Effector CD8-positive, alpha-beta T cell (primary cell): ENCODE measurements at places on chromosomes 2 and 18.

GRCh38 chr2:138112536-138112935, 148.3 kb downstream of the HNMT start:
- DNase-seq: no peak

GRCh38 chr18:57397440-57398132, 37.6 kb upstream of the ONECUT2 start:
- DNase-seq: no peak

DNA sequence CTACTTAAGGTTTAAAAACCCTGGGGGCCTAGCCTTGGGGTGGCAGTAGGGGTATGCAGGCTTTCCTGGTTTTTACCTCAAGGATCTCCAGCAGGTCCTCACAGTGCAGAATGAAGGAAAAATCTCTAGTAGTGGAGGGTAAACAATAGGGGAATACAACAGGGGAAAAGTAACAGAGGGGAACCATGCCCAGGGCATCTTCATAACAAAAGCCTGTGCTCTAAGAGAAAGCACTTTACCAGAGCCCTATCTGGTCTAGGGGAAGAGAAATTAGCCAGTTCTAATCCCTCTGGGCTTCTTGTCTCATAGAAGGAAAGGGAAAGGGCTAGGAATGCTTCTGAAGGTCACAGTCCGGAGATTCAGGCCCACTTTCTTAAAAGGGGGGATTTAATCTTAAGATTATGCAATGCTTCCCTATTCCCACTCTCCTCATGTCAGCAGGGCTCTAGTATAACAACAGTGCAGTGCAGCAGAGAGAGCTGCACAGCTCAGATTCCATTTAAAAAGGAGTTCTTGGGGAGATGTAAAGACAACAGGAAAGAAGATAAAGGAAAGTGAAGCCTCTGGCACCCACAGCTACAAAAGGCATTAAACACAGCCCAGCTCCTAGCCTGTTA, 149.0 kb upstream of the CYP1B1 start:
- DNase-seq: no peak

- peak; percentile 3 for DNase-seq
Observed at GRCh38 chr18:74499633-74500032, 3.5 kb downstream of the CNDP2 start.

DNA sequence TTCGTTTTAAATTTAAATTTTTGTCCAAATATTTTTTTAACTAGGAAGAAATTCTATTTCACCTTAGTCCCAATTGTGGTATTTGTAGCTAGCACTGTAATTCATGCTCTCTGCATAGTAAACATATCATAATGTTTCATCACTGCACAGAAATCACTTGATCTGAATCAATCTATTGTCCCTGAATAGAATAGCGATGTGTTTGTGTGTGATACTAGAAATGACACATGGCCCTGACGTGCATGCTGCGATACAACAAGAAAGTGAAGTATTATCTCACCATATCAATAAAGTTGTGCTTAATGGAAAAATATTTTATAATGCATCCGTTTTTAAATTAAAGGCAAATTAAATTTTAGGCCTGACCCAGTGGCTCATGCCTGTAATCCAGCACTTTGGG, 10.0 kb downstream of the TTL start:
- no peak for DNase-seq

DNA sequence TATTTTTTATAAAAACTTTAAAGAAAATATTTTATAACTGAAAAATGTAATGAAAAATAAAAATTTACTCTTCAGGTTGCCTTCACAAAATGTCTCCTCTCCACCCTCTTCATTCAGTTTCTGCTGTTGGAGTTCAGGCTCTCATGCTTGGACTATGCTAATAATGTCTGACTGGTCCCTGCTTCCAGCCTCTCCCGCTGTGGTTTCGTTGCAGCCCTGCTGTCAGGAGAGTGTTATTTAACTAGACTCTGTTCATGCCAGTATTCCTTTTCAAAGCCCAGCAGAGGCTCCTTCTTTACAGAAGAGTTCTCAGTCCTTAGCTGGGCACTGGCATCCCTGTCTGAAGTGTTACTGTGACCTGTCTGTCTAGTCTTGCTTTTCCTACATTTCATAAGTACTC, 40.4 kb downstream of the CLIP4 start:
- no peak for DNase-seq

- DNase-seq: no peak
Observed at GRCh38 chr2:119195001-119195400, 28.6 kb upstream of the STEAP3 start.

- no peak for DNase-seq
Observed at GRCh38 chr2:32248299-32248698, 16.4 kb downstream of the NLRC4 start.

DNA sequence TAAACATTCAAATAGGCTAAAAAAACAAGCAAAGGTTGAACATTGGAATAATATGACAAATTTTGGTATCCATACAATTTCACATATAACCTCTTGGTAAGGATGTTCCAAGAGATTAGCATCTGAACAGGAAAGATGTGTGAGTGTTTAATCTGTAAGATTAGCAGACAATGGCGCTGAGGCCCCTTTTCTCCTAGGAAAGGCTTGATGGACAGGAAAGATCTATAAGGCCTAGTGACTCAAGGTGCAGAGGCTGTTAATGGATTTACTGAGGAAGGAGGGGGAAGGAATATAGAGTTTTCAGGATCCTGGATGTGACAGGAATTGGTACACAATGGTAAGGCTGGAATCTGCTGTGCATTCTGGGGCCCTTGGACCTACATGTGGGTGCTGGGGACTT, 48.1 kb upstream of the SMAD2 start:
- no peak for DNase-seq

DNA sequence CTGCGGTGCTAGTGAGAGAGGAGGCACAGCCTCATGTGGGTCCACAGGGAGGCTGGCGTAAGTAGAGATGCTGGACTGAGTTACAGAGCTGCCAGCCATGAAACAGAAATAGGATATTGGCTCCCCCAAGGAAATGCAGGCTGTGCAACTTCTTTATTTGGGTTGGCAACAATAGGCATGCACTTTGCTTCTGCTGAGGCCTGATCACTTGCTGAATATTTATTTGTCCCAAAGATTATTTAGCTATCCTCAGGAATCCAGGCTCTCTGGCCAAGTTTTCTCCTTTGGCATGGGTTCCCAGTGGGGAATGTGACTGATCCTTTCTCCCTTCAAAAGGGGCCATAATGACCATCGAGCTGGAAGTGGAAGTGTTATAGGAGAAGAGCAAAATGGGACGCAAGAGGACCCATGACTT, 60.0 kb downstream of the MAPK4 start:
- DNase-seq: no peak

DNA sequence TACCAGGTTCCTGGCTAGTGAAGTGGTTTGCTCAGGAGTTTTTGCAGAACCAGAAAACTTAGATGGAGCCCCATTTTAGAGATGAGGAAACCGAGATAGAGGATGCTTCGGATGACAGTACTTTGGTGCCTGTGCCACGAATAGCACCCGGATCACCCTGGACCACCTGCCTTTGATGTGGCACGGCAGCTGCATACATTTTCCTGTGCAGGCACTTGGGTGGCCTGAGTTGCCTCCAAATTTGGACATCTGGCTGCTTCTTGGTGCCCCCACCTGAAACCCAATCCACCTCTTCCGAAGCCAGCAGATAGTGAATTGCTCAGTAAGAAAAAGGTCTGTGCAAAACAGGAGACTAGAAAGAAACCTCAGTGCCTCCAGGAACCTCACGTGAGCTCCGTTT, 140.6 kb upstream of the ID2 start:
- DNase-seq: no peak

DNA sequence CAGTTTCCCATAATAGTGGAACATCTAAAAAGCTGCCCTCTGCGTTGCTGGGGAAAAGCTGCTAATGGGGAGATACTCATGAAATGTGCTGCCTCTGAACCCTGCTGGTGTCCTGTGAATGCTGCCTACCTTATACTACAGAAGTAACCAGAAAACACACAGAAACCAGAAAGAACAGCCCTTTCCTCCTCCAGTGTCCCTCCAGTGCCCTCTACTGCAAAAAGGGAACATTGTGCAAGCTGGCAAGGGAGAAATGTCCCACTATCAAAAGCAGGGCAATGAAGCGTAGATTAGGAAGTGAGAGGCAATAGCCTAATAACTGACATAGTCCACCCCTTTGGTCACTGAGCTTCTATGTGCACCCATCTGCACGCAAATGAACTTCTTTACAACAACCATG, 162.7 kb upstream of the ETAA1 start:
- no peak for DNase-seq

DNA sequence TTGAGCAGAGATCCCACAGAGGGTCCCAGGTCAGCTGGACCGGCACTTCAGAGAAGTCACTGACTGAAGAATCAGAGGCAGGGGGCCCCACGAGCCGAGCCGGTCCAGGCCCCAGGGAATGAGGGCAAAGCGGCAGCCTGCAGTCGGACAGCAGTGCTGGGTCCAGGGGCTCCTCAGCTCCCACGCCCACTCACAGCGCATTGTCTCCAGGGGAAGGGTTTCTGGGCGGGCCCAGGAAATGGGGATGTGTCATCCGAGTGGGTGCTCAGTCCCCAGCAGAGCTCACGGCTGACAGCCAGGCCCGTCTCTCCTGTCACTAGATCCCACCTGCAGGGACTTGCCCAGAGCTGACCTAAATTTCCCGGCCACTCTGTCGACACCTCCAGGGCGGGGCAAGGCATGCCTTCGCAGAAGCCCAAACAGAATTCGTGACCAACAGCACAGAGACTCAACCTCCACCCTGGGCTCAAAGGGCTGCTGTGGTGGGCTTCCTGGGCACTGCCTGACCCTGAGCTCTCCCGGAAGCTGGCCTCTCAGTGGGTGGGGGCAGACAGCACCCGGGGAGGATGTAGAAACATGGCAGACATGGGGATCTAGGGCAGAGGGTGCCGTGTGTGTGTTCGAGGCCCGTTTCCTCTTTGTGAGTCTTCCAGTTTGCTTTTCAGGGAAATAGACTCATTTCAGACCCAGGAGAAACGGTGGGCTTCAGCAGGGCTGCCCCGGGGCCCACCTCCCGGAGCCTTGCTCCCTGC, 42.1 kb upstream of the TAF1B start:
- DNase-seq: no peak

DNA sequence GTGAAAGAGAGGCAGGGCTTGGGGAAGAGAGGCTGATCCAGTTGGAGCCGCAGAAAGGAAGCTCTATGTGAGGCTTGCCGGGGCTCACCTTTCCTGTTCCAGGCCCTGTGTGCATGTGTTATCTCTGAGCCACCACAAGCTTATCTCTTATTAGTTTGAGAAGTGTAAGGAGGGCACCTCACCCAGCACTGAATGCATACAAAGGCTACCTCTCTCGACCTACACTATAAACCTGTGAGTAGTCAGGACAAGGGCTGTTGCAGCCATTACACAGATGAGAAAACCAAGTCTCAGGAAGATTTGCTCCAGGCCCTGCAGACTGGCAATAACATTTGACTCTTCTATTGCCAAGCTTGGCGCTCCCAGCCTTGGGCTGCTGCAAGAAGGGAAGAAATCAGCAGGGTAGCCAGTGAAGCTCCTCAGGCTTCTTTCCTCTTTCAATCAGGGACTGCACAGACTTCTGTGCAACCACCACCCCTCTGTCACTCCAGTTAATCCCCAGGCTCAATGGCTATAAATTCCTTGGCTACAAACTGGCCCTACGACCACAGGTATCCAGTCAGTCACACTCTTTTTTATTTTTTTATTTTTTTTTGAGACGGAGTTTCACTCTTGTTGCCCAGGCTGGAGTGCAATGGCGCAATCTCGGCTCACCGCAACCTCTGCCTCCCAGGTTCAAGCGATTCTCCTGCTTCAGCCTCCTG, 73.8 kb downstream of the CLHC1 start:
- DNase-seq: no peak

DNA sequence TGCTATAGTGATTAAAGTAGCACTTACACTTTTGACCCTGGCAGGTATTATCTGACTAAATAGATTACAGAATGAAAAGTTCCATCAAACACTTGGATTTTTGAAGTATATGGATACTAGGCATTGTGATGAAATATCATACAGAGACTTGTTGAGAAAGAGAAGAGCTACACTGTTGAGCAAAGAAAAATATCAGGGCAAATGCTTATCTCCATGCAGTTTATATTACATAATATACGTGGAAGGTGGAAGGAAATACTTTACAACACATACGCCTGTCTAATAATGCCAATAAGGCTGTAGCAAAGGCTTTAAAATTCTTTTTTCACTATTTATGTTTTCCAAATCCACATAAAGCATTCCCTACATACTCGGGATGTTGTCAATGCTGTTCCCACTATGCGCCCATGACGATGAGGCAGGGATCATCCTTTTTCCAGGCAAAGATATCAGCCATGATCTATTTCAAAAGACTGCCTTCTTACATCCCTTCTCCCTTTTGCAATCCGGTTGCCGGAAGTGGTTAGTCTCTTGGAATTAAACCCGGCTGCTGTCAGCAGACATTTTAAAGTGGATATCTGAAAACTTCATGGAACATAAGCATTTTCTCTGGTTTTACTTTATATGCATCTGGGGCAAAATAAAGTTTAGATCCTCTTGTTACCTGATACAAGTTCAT, 92.6 kb upstream of the ITGA4 start:
- DNase-seq: no peak

DNA sequence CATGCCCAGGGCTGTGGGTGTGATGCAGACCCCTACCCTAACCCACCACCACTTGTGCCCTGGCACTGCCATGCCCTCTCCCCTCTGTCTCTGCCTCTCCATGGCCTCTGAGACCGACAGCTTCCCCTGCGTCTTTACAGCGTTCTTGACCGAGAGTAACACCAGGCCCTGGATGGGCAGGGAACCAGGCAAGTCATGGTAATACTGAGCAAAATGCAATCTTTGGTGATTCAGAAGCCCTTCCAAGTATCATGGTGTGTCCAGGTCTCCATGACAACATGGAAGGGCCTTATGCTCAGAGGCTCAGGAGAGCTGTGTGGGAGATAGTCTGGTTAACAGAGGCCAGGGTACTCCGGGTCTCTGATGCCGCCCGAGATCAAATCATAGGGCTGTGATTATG, 176.1 kb downstream of the KLHL29 start:
- DNase-seq: no peak

DNA sequence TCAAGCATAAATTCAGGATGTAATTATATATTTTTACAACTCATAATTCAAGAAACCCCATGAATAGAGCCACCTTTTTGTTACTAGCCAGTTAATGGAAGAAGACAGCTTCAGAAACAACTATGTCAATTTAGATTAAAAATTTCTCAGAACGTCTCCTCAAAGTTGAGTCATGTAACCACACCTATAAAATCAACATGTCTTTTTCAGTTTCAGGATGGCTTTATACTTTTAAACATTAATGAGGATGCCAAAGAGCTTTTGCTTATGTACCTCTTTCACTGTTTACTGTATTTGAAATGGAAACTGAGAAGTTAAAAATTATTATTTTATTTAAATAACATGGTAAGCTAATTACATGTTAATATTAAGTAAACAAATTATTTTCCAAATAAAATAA, 280.1 kb downstream of the PTH2R start:
- no peak for DNase-seq

- no peak for DNase-seq
Observed at GRCh38 chr2:28557389-28558131, 61.7 kb downstream of the PLB1 start.

DNA sequence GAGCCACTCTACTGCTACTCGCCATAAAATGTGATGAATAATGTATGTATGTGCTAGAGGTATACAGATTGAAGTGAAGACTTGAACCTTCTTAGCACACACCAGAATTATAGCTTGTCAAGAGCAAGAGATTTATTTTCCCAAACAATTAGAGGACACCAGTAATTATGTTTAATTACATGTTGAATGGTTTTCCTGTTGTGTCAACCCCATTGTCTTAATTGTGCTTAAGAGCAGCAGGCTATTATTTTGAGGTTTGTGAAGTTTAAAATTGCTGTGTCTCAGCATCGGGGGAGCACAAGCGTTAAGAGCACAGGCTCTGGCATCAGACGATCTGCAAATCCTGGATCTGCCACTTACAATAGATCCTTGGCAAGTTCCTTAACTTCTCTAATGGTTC, 29.0 kb downstream of the KIF5C start:
- DNase-seq: no peak
